AG09309 (cell line): ENCODE measurements at places on chromosomes 3 and 15.

DNA sequence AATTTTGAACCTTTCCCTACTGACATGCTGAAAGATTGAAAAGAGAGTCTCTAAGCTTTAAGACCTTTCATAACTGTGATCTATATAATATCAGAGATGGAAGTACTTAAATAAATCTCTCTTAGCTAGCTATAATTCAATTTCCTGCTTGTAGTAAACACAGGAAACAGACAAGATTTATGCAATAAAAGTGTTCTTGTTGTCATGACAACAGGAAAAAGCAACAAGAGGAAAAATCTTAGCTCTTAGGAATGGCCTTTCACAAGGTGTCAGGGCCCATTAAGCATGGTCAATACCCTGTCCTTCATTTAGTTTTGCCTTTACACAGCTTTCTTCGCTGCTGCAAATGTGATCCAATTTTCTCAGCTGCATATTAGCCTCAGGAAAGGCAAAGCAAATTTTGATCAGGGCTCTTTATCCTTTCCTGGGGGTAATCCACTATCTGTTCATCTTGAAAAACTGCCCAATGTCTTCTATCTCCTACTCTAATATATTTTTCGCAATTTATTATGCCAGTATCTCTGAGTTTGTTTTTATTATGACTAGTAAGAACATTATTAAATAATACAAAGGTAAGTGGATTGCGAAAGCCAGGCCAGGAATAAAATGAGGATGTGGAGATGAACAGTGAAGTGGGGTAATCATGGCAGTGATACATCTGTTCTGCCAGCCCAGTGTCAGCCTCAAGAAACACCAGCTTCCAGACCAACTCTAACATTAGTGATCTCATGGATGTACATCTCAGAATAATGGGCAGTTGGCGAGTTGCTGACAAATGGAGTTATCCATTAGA, 28.7 kb downstream of the SIDT1 start:
- no peak for DNase-seq

DNA sequence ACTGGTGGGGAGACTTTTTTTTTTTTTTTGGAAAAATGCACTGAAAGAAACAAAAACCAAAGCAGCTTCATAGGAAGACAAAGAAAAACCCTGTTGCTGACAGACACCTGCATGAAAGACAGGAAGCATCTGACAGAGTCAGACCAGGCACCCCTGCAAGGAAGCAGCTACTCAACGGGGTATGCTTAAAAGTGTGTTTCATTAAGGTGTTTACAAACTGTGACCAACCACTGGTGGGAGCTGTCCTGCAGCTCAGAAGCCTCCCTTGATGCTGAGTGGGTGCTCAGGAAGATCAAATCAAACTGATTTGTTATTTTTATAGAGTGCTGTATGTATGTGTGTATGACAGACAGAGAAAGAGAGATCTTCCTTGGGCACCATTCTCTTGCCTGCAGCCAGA, 34.7 kb upstream of the AGBL1 start:
- no peak for DNase-seq

DNA sequence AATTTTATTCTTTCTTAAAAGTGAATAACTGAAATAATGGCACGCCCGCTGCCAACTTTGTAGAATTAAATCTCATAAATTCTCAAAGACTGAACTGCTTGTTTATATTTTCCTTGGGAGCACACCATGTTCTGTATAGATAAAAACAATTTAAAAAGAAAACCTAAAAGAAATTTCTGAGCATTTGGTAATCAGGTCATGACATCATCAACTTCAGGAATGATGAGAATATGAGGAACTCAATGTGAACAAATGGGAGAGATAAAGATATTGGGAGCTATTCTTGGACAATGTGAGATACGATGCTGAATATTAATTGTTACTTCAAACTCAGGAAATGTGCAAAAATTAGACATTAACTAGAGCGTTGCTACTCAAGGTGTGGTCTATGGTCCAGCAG, 10.0 kb upstream of the VGLL3 start:
- no peak for DNase-seq

- DNase-seq: no peak
Observed at GRCh38 chr3:161414907-161415306, 43.6 kb upstream of the SPTSSB start.

GRCh38 chr3:65173841-65174240, 486.0 kb upstream of the ADAMTS9 start:
- no peak for DNase-seq

GRCh38 chr3:49602877-49603411, 48.7 kb downstream of the BSN start:
- DNase-seq: no peak

- no peak for DNase-seq
Observed at GRCh38 chr3:137820366-137820765, 56.3 kb downstream of the SOX14 start.

DNA sequence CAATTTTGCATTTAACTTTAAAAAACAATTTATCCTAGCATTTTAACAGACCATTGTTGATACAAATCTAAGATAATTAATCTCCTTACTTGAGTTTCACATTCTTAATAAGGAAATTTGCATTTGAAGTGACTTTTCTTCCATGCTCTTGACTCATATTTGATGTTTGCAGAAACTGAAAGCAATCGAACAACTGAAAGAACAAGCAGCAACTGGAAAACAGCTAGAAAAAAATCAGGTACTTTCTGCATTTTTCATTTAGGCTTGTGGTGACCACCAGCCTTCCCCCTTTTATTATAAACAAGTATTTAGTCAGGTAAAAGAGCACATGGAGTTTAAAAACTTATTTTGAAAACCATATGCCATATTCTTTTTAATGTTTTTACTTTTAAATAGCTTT, 20.1 kb upstream of the SELENOT start:
- DNase-seq: no peak

GRCh38 chr15:90039996-90040395, 38.9 kb downstream of the ZNF710 start:
- no peak for DNase-seq

- no peak for DNase-seq
Observed at GRCh38 chr3:184808021-184808420, 3.9 kb upstream of the VPS8 start.
